ENCODE measurements at places on chromosomes 13 and 19.

GRCh38 chr19:42111384-42111783, 20.9 kb downstream of the POU2F2 start:
- DNase-seq, result no peak

GRCh38 chr19:46840498-46840942, 10.1 kb downstream of the AP2S1 start:
- peak; percentile 63 for DNase-seq

GRCh38 chr19:4305659-4306058, 1.3 kb downstream of the FSD1 start:
- DNase-seq, result no peak

- no peak for DNase-seq
Measured at GRCh38 chr13:110471833-110472162, 89.7 kb downstream of the RAB20 start.

GRCh38 chr13:32384702-32385101, 43.2 kb downstream of the N4BP2L1 start:
- DNase-seq, result no peak

GRCh38 chr19:13022859-13023636, 27.8 kb downstream of the NFIX start:
- DNase-seq, result no peak

GRCh38 chr13:102176846-102177245, 225.0 kb downstream of the FGF14 start:
- no peak for DNase-seq

DNA sequence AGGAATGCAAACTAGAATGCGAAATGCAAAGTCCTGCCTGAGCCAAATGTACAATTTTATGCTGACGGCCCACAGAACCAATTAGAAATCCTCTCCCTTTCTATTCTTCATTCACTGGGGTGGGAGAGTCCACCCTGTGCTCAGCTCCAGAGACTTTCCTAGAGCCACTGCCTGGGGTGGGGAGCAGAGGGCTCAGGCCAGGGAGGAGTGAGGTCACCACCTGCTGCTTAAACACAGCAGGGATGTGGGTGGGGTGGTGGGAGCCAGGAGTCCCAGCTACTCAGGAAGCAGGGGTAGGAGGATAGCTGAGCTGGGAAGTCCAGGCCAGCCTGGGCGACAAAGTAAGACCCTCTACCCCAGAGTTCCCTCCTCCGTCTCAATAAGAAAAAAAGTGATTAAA, 26.9 kb upstream of the ZNF83 start:
- no peak for DNase-seq

- DNase-seq, result no peak
Measured at GRCh38 chr13:113835461-113836270, 28.2 kb downstream of the GAS6 start.

GRCh38 chr13:94640721-94641120, 39.1 kb downstream of the GPR180 start:
- no peak for DNase-seq

GRCh38 chr13:43573802-43574514, 212.8 kb downstream of the ENOX1 start:
- DNase-seq, result no peak

- no peak for DNase-seq
Measured at GRCh38 chr19:17286263-17286662, 4.6 kb downstream of the ANKLE1 start.

GRCh38 chr19:9936326-9937000, at the start of gene OLFM2:
Gene OLFM2, minus strand, starts transcription at chr19:9936515. Its CDS starts 149 bp downstream, at chr19:9936366.
- DNase-seq, result peak; percentile 34

DNA sequence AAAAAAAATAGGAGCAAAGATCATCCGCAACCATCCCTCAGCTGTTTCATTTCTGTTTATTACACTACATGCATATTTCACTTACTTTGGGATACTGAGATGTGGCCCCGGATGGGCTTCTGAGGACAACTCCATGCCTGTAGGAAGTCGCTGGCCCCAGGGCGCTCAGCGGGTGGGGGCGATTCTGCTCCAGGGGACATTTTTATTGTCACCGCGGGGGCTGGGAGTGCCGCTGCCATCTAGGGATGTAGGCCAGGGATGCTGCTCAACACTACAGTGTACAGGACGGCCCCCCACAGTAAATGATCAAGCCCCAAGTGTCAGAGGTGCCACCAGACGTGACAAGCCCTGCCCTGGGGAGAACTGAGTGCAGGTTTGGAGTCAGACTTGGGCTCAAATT, 6.4 kb upstream of the BST2 start:
- DNase-seq, result no peak

DNA sequence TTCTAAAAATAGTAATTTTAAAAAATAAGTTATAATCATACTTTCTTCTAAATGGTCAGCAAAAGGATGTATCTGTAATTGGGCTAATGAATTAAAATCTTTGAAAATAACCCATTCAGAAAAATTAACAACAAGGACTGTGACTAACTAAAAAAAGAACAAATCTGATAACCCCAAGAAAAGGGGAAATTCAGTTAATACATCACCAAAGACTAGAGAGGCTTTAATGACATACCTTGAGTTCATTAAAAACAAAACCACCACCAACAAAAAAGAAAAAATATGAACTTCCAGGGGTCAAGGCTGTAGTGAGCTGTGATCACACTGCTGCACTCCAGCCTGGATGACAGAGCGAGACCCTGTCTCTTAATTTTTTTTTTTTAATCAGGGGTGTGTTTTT, 121.8 kb downstream of the TBC1D4 start:
- DNase-seq, result no peak

DNA sequence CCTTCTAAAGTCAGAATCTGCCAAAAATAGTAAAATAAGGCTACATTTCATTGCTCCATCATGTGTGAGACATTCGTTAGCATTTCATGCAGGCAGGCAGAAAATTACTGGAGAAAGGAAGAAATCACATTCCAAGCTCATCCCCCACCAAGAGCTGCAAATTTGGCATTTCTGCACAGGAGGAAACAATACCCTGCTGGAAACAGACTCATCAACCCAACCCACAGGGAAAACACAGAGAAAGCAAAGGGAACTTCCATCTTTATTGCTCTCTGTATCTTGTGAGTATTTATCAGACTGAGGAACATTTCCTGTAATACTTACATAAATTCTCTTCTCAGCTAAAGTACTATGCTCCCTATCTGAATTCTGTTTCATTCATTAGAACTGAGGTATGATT, 95.7 kb downstream of the KCTD12 start:
- DNase-seq, result no peak

Measured in activated T-cell treated with anti-CD3 and anti-CD28 coated beads, Interleukin-2, amount 50 U/mL, for 1 hour (primary cell).